ENCODE measurements at places on chromosomes 11 and 22. TPM values are rescaled to one million over a fixed set of nuclear protein-coding genes. Genes with fewer than 3 reads are reported as not detected.
A peak's percentile ranks its signal among the peaks of the same experiment; 100 is the strongest.

GRCh38 chr11:20029193-20029592 lies 131.1 kb downstream of the DBX1 start:
- no peak for DNase-seq

DNA sequence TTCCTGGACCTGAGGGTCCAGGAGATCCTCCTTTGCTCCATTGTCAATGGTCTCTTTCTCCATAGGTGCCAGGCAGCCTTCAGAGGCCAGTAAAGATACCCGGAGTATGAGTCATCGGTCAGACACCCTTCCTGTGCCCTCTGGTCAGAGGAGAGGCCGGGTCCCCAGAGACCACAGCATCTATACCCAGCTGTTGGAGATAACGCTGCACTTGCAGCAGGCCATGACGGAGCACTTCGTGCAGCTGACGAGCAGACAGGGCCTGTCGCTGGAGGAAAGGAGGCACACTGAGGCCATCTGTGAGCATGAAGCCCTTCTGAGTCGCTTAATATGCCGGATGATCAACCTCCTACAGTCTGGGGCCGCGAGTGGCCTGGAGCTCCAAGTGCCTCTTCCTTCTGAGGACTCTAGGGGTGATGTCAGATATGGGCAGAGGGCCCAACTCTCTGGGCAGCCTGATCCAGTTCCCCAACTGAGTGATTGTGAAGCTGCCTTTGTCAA lies at the start of gene ACCSL:
TSS of gene ACCSL (plus strand) at position 51 of the 501 bp plus-strand sequence. CDS start at position 107, 56 bp downstream.
- DNase-seq = no peak

DNA sequence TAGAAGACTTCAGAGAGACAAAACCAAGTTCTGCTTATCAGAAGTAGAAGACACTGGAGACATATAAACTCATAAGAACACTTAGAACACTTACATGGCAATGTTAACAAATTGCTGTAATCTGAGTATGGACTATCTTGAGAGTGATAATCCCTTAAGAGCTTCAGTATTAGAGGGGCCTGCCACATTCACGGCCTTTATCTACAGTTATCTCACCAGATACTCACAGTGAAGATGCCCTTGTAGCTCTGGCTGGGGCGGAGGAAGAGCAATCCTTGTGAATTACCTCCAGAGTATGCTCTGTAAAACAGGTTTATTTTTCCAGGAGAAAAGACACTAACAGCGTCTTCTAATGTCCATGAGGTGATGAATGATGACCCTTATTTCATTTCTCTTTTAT lies 762.8 kb downstream of the FAM181B start:
- DNase-seq = no peak

The TRIM29 gene
- total RNA-seq = not detected

- no peak for DNase-seq
Observed at GRCh38 chr22:36252754-36253522, at the start of gene APOL1. Gene APOL1 (plus strand): TSS chr22:36253133. CDS start chr22:36254956, 1,823 bp downstream.

DNA sequence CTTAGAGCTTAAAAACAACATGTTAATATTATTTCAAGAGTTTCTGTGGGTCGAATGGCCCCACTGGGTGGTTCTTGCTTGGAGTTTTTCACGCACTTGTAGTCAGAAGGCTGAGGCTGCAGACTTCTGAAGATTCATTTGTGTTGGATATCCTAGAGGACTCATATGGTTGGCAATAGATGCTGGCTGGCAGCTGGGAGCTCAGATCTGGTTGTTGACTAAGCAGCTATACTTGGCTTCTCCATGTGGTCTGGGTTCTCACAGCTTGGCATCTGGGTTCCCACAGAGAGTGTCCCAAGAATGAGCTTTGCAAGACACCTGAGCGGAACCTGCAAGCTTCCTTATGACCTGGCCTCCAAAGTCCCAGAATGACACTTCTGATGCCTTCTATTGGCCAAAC lies 163.9 kb upstream of the ZC3H12C start:
- DNase-seq = no peak

- no peak for DNase-seq
Observed at GRCh38 chr11:15038963-15039362, 34.4 kb upstream of the CALCB start.

The LRRC56 gene
- 0.53 TPM for total RNA-seq

GRCh38 chr11:116342148-116342547 lies 430.6 kb downstream of the BUD13 start:
- DNase-seq = no peak

- DNase-seq = no peak
Observed at GRCh38 chr11:2853997-2854560, 31.5 kb downstream of the CDKN1C start.

DNA sequence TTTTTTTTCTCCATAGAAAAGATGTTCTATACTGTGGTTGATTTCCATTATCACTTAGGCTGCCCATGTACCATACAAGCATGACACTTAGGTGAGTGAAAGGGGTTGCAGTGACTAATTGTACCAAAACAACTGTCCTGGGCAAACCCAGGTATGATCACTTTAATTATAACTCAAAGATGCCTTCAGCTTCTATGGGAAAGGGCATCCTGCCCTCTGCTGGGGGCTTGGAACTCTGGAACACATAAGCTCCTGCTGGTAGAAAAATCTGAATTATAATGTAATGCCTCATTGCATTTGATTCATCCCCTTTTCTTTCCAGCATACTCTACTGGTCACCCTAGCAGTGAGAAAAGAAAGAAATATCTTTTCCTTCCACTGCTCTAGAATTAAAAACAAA lies 206.3 kb downstream of the DDX10 start:
- no peak for DNase-seq

The ADM gene
- total RNA-seq = 87.0 TPM

DNA sequence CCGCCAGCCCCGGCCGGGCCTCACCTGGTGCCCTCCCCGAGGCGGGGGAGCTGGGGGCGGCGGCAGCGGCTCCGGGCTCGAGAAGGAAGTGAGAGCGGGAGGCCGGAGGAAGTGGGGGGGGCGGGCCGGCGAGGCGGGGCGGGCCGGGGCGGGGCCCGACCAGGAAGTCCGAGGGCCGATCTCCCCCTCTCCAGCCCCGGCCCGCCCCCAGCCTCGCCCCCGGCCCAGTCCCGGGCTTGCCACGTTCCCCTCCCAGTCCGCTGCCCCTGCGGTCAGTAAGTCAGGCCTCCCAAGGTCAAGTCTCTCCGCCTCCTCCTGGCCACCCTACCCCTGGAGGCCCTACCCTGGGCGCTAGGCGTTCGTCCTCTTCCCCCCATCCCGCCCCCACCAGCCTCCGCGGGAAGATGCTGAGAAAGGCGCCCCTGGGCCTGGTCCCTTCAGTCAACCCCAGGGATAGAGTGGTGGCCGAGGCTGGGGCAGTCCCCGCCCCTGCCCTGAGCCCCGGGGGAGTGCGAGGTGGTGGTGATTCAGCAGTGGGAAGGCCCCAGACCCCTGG lies at the start of gene RHOG:
TSS of gene RHOG (minus strand) at position 90 of the 556 bp plus-strand sequence. CDS start 12,821 bp downstream, outside the sequence.
- DNase-seq = no peak

- no peak for DNase-seq
Observed at GRCh38 chr22:36386900-36387708, 663 bp downstream of the MYH9 start.

GRCh38 chr11:2779499-2779980 lies 79.7 kb upstream of the KCNQ1OT1 start:
- DNase-seq = no peak

GRCh38 chr11:92384358-92384757 lies 159.7 kb downstream of the FAT3 start:
- no peak for DNase-seq

DNA sequence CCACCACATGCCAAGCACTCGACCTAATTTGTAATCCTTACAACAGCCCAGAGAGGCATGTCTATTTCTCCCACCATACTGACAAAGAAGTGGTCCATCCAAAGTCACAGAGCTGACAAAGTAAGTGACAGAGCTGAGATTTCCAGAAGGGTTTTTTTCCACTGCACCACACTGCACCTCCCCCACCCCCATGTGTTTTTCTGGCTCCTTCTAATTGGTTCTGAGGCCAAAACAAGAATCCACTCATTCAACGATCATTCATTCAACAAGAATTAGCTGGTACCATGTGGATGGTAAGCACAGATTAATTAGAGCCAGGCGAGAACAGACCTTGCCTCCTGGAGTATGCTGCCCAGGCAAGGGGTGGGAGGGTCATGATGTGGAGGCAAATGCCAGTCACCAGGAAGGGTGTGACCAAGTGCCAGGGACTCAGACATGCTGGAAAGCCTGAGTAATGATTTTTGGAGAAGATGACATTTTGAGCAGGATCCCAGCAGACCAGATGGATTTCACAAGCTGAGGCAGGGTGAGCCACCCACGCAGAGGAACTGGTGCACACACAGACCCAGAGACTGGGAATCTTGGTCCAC lies 14.9 kb upstream of the PRG2 start:
- DNase-seq = no peak

GRCh38 chr22:39416319-39416718 lies 16.7 kb downstream of the TAB1 start:
- no peak for DNase-seq

- no peak for DNase-seq
Observed at GRCh38 chr11:72358466-72359405, 75.6 kb downstream of the CLPB start.

GRCh38 chr11:58626934-58627483 lies 4.5 kb downstream of the CNTF start:
- DNase-seq = no peak

- no peak for DNase-seq
Observed at GRCh38 chr11:98616098-98616655, 404.6 kb upstream of the CNTN5 start.

- DNase-seq = no peak
Observed at GRCh38 chr22:19129871-19130270, 1.2 kb upstream of the TSSK2 start.

The SNX32 gene
- total RNA-seq = not detected

- no peak for DNase-seq
Observed at GRCh38 chr11:92916299-92916698, 53.2 kb upstream of the MTNR1B start.

- DNase-seq = peak; percentile 91
Observed at GRCh38 chr11:22703040-22703439, 36.6 kb downstream of the GAS2 start.

The TMEM86A gene
- total RNA-seq = 2.9 TPM

DNA sequence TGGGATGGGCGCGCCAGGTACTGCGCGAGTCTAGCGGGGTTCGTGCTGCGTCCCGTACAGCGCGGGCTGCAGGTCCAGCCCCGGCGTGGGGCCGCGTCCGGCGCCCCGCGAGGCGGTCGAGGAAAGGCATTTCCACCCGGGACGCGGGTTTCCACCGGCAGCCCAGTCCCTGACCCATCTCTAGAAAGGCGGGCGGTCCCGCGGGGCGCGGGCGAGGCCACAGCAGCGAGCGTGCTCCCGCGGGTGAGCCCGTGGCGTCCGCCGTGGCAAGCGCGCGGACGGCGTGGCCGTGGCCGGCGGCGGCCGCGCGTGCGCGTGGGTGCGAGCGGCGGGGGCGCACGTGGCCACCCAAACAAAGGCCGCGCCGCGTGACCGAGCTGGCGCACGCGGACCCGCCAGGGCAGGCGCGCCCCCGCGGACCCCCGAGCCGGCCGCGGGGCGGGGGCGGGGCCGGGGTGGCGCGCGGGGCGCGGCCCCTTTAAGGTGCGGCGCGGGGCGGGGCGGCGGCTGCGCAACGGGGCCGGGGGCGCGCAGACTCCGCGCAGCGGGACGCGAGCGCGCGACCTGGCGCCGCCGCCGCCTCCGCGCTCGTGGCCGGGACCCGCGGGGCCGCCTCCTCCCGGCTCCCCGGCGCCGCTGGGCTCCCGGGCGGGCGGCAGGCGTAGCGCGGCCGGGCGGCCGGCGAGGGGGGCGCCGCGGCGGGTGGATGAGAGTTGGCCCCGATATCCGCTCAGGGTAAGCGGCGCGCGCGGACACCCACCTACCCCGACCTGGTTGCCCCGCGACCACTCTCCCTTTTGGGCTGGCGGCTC lies 39.3 kb upstream of the CELSR1 start:
- no peak for DNase-seq

DNA sequence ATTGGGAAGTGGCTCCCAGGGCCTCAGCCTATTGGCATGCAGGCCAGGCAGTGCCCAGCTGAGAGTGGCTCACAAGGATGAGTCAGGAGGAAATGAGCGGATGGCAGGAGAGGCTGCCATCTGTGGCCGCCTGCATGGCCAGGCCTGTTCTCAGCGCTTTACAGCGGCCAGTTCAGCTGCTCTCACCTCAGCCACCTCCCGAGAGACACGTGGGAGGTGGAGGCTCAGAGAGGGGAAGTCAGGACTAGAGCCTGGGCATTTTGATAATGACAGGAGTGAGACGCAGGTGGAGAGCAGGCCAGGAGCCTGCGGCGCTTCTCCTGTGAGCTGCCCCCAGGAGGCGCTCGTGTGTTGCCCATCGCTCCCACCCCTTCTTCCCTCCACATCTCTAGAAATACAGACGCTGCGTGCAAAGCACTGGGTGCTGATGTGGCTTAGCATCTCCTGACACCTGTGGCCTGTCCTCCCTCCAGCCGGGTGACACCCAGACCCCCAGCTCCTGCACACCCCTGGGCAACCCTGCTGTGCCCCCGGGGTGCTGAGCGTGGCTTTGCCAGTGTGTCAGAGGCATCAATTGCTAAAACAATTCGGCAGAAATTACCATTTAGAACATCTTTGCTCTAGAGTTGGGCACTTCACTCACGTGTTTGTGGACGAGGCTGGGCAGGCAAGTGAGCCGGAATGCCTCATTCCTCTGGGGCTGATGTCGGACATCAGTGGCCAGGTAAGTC lies 21.4 kb upstream of the PANX2 start:
- peak; percentile 16 for DNase-seq

The CCDC88B gene
- total RNA-seq = 3.2 TPM

DNA sequence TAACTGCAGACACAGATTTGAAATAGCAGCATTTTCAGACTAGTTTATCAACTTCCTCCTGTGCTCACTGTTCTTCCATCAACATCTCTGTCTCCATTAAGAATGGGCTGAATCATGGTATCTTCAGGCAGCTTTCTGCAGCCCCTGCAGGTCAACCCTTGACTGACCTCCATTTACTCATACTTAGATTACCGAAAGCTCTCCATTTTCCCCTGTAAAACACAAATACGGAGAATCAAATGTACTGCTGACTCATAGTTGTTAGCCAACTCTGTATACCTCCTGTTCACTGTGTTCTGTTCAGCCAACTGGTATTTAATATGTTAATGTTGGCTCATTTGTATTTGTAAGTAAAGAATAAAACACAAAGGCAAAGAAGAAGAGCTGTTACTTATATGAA lies 364.0 kb downstream of the CASP12 start:
- DNase-seq = no peak

DNA sequence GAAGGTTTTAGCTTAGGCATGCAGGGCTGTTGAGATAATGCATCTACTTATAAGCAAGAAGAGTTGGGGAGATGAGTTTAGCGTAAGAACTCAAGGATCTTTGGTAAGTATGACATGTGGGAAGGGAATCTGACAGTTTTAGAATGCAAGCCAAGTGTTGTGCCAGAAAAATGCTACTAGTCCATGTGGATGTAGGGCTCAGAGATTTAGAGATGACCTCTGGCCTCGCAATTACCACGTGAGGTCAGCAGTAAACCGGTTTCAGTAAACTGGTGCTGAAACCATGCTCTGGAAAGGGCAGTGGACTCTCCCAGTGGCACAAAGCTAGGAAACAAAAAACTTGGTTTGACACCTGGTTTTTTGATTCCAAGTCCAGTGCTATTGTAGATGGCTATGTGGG lies 18.9 kb downstream of the MRPL16 start:
- no peak for DNase-seq

GRCh38 chr11:107998761-107999160 lies 9.9 kb upstream of the CUL5 start:
- DNase-seq = no peak

GRCh38 chr11:125871391-125872137 lies 15.9 kb upstream of the HYLS1 start:
- no peak for DNase-seq

The OR52N1 gene
- total RNA-seq = not detected

GRCh38 chr22:46910624-46911023 lies 148.2 kb downstream of the TBC1D22A start:
- DNase-seq = no peak

GRCh38 chr11:59141673-59142460 lies 789 bp upstream of the FAM111A start:
- DNase-seq = no peak

- peak; percentile 93 for DNase-seq
Observed at GRCh38 chr11:73198677-73199076, 19.4 kb upstream of the P2RY2 start.

The NCF4 gene
- not detected for total RNA-seq
